Left kidney (tissue), 8 donors: ENCODE measurements at places on chromosomes 2 and 18.

GRCh38 chr2:232831496-232831895 lies 38.6 kb upstream of the SNORC start:
- peak; percentile 7 for DNase-seq

DNA sequence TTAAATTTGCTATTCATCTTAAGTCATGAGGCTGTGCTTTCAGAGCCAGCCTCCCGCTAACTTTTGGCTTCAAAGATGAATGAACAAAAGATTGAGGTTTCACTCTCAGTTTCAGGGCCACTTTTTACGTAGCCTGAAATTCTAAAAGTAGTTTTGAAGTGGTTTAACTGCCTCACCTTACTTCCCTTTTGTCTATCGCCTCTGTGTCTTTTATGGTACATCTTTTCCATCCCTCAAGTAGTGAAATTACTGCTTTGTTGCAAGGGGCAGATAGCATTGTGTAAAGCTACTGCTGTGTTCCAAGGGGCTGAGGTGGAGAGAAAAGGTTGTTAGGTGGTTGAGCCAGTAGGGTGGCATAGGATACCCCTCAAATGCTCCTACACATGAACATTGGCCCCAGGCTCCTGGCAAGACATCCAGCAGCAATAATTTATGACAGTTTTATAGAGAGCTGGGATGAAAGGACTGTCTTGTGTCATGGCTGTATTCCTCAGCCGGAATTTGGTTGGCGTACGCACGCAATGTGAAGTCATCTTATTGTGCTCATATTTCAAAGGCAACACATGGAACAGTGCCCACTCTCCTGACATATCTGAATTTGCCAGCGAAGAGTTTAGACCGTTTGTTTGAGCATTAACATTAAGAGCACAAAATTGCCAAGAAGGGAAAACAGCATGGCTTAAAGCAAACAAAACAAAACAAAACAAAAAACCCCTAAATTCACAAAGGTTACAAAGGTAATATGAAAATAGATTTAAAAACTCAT lies 32.2 kb downstream of the QPCT start:
- no peak for DNase-seq

DNA sequence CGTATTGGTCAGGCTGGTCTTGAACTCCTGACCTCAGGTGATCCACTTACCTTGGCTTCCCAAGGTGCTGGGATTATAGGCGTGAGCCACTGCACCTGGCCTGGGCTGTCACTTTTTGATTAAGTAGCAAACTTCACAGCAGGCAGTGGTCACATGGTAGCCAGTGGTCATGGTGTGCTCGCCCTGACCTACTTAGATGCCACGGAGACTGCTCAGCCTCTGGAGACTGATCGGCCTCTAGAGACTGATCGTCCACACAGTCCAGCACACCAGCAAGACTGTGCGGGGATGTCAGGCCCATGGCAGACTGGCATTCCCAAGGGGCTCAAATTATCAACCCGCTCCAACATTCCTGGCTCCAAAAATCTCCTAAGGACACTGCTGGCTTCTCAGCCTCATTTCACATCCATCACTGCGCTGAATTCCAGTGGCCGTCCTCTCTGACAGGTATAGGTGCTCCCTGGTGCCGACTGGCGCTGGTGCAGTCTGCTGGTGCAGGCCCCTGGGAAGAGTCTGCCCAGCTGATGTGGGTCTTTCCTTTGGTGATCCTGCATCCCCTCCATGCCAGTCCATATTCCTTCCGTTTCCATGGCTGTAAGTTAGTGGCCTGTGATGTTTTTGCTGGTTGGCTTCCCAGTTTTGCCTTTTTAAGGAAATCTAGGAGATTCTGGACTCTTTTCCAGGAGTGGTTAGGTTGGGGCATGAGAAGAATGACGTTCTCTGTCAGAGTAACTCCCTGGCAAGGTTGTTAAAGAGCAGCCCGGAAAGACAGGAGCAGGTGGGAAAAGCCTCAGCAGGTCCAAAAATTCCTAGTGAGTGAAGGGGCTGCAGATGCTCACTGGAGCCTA lies 374.5 kb upstream of the HS6ST1 start:
- no peak for DNase-seq

DNA sequence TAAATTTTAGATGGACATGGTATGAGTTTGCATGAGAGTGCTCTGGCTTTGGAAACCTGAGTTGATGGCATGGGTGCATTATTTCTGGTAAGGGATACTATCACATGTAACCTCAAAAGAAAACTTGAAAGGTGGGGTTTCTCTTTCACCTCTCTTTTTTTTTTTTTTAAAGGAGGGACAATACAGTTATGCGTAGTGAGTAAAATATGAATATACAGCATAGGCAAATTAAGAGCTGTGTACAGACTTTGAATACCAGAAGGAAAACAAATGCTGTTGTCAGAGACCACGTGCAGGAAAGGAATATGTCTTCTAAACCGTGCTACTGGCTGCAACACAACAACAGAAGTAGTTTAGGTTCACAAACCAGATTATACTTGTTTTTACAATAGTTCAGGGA lies 82.1 kb downstream of the MAP4K4 start:
- DNase-seq, result no peak

GRCh38 chr18:79527656-79528315 lies 132.1 kb downstream of the NFATC1 start:
- DNase-seq, result no peak

DNA sequence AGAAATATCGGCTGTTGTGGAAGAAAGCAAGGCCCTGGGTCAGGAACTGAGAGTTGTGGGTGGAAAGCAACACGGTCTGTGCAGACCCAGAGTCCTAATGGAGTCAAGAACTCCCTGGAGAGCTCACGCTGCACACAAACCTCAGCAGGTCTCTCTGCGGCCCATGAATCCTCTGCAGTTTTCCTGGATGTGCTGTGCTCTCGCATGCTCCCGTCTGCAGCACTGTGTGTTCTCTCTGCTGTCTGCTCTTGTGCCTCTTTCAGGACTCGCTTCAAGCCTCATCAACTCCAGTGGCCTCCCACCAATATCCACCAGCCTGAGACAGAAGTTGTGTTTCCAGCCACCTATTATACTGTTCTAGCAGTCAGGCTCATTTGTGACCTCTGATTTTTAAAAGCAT lies 24.3 kb downstream of the RNU4ATAC start:
- peak; percentile 45 for DNase-seq

DNA sequence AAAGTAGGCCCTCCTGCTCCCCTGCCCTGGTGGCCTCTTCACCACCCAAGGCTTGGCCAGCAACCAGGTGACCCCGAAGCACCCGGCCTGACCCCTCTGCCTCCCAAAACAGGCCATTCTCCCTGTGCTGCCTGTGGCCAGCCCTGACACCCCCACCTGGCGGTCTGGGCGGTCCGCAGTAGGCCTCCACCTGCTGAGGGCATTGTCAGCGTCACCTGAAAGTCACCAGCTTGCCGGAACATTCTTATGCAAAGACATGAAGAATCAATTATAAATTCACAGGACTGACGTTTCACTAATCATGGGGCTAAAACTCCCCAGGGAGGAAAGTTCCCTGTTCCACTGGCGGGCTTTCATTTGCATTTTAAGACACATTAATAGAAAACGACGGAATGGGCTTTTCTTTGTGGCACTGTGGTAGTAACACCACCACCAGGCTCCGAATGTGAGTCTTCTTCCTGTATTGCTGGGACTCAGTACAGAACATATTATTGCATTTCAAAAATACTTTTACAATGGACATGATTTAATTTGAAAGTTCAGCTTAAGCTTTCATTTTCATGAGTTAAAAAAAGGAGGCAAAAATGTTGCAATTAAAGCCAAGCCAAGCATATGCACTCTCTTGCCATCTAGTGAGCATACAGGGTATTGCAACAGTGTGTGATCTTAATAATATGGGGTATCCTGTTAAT lies 57.4 kb downstream of the ADI1 start:
- peak; percentile 75 for DNase-seq

- no peak for DNase-seq
These were observed 162.7 kb downstream of the FSHR start for GRCh38 chr2:48991415-48992131.

GRCh38 chr18:24271381-24272228 lies 126.0 kb downstream of the OSBPL1A start:
- peak; percentile 71 for DNase-seq

DNA sequence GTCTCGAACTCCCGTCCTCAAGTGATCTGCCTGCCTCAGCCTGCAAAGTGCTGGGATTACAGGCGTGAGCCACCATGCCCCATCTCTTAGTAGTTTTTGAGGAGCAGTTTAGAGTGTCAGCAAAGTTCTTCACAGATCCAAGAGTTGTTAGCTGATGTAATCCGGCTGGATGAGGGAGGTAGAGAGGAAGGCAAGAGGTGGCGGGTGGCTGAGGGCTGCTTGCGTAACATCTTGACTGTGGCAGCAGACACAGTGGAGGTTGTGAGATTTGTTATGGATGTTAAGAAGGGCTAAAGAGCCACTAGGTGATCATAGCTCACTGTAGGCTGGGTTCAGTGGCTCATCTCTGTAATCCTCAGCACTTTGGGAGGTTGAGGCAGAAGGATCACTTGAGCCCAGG lies 19.5 kb upstream of the FAM136A start:
- DNase-seq, result no peak

GRCh38 chr2:88481691-88482336 lies 29.3 kb upstream of the FOXI3 start:
- DNase-seq, result peak; percentile 36

GRCh38 chr2:169143998-169144397 lies 74.6 kb downstream of the DHRS9 start:
- DNase-seq, result no peak

- DNase-seq, result peak; percentile 47
These were observed 882 bp downstream of the ZBTB14 start for GRCh38 chr18:5294457-5295230.

GRCh38 chr2:44172576-44172975 lies 3.9 kb downstream of the PPM1B start:
- no peak for DNase-seq

DNA sequence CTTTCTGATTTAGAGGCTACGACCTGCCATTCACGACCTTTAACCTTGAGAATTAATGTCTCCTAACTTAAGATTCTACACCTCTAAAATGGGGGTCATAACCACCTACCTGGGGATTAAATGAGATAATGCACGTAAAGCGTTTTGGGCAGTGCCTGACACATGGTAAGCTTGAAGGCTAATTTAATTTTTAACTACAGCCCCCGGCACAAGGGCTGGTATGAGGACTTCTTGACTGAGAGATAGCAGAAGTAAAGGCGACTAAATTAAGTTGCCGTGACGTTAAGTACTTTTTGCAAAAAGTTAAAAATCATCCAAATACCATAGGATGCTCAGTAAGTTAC lies 549 bp downstream of the MRPL35 start:
- DNase-seq, result no peak

- DNase-seq, result peak; percentile 10
These were observed 53.8 kb upstream of the SLC5A7 start for GRCh38 chr2:107932488-107932887.

DNA sequence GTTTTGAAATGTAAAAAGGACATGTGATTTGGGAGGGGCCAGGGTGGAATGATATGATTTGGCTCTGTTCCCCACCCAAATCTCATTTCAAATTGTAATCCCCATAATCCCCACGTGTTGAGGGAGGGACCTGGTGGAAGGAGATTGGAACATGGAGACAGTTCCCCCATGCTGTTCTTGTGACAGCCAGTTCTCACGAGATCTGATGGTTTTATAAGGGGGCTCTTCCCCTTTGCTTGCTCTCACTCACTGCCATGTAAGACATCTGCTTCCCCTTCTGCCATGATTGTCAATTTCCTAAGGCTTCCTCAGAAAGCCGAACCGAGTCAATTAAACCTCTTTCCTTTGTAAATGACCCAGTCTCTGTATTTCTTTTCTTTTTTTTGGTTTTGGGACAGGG lies 39.2 kb downstream of the FECH start:
- no peak for DNase-seq

DNA sequence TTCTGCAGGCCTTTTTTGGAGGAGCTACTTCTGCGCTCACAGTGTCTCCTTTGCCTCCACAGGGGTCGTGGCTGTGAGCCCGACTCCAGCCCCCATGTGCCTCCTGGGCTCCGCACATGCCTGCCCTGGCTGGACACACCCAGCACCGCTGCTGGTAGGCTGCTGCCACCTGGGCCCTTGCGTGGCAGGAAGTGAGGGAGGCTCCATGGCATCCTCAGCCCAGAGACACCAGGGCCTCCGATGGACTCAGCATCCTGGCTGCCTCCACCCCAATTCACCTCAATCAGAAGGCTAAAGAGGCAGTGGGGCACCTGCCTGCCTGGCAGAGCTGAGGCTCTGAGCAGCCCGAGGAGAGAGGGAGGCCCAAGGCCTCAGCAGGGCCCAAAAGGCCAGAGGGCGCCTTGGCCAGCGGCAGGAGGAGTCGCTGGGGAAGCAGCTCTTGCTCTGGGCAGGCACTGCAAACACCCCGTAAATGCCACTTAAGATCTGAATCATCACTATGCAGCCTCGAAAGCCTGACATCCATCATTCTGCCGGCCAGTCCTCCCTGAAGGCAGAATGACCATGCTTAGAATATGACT lies 68.3 kb upstream of the OTOS start:
- no peak for DNase-seq

DNA sequence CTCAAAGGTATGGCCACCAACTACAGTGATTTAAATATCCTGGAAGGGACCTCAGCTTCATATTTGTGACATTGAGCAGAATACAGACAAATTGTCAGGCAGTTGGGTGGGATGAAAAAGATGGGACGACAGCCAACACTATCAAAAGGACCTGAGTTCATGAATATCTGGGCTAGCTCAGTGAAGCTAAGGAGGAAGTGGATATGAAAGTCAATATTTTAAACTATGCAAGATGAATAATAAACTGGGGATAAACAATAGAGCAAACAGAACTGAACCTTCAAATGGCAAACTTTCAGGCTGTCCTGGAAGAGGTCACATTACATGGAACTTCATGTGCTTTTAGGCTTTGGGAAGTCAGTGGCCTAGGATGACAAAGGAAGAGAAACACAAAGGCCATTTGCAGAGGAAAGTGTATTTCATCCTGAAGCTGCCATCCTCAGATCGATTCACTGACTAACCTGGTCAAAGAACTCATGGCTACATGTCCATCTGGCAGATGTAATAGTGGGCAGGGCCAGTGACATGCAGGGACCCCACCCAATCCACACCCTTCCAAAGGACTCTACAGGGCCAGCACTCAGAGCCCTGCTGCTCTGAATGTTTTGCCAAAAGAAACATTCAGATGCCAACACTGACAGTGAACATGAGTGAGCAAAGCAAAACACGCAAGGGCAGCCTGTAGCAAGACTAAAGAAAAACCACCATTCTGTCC lies 175.7 kb downstream of the ETAA1 start:
- DNase-seq, result no peak

GRCh38 chr2:205612636-205613035 lies 69.7 kb upstream of the NRP2 start:
- DNase-seq, result no peak
